Sciatic nerve (tissue), 2 donors: ENCODE measurements at places on chromosomes 1 and 21. TPM values are rescaled to one million over a fixed set of nuclear protein-coding genes. Genes with fewer than 3 reads are reported as not detected.

The FOXD2 gene
- total RNA-seq, result 12.3 TPM

GRCh38 chr1:206455666-206456344 lies 14.5 kb upstream of the IKBKE start:
- peak; percentile 64 for DNase-seq

DNA sequence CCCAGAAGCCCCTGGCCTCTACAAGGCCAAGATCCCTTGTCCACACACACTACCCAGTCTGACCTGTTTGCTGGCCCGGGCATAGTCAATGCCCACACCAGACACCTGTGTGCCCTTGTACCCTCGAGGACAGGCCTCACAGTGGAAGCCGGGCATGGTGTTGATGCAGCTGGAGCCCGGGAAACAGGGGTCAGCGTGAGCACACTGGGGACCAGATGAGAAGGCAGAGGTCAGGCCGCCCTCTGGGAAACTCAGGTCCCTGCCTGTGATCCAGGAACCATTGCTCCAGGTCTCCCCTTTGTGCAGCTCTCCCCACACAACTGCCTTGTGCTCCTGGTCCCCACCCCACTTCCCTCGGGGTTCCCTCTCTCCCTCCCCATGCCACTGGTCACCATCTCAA lies 5.5 kb downstream of the THBS3 start:
- DNase-seq, result no peak

- no peak for DNase-seq
These were observed 91.5 kb upstream of the ESRRG start for GRCh38 chr1:216814576-216815259.
